Stimulated activated CD8-positive, alpha-beta memory T cell treated with anti-CD3 and anti-CD28 coated beads, Interleukin-4, amount 100 ng/mL, for 4 hours (primary cell): ENCODE measurements at places on chromosomes 12 and 14.

GRCh38 chr14:31449971-31450610 is 7.2 kb downstream of the DTD2 start:
- DNase-seq, result no peak

DNA sequence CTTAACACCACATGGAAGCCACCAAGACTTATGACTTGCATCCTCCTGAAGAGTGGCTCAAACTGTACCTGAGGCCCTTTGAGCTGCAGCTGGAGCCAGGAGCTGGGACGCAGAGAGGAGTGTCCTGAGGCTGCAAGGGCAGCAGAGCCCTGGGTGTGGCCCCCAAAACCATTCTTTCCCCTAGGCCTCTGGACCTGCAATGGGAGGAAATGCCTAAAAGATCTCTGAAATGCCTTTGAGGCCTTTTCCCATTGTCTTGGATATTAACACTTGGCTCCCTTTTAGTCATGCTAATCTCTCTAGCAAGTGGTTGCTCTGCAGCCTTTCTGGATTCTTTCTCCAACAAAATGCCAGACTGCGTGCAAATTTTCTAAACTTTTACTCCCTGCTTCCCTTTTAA is 156.1 kb downstream of the SLC38A4 start:
- no peak for DNase-seq

DNA sequence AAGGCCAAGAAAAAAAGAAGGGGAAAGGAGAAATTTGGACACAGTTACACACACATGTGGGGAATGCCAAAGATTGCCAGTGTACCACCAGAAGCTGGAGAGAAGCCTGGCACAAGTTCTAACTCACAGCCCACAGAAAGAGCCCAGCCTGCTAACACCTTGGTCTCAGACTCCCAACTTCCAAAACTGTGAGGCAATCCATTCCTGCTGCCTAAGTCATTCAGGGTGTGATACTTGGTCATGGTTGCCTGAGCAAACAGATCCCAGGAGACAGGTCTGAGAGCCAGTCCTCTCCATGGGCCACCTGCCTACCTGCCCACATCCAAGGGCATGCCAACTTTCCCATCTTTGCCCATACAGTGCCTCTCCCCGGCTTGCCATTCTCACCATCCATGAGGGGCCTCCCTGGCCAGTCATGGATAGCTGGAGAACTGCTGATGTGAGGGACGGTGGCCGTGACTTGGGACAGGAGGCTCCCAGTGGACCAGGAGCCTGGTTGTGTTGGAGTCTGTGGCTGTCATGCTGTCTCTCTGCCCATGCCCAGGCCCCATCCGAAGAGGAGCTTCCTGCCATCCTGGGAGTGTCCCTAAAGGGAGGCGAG is 198.0 kb upstream of the RTL1 start:
- DNase-seq, result no peak

DNA sequence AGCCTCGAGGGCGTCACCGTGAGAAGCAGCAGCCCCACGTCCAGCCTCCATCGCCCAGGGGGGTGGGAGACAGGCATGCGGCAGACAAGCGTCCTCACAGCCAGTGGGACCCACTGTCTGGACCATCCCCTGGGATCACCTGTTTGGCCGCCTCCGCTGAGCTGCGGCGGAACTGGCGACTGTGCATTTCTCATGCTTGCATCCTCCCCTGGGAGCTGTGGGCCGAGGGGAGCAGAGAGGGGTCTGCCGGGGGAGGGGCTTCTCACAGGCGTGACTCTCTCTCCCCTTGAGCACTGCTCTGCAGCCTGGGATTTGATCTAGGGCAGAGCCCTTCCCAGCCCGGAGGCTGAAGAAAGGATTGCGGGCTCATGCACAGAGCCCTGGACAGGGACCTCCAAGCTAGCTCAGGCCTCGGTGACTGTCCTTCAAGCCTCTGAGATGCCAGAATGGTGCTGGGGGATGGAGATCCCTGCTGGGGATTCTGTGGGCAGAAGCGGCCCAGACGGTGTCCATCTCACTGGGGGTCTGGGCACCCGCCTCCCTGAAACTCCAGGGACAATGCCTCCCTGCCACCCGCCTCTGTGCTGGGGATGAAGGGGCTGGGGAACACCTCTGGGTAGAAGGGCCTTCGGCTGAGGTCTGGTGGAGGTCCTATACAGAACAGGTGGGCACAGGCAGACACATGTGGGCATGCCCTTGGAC is 61.1 kb downstream of the PRIMA1 start:
- DNase-seq, result no peak

- no peak for DNase-seq
These were observed 27.8 kb downstream of the GPHB5 start for GRCh38 chr14:63290741-63291430.

DNA sequence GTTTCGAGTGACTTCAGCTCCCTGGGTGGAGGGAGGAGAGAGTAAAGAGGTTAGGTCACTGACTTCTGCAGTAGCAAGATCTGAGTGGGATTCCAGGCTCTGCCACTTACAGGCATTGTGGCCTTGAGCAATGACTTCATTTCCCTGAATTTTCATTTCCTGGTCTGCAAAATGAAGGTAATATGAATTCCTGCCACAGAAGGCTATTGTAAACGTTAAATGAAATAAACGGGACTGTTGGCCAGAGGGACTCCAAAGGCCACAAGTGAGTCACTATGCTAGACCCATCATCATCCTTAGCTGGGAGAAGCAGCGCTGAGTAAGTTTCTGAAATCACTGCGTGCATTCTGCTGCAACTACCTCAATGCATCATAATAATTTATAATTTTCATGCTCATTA is 807.8 kb downstream of the AACS start:
- DNase-seq, result no peak

DNA sequence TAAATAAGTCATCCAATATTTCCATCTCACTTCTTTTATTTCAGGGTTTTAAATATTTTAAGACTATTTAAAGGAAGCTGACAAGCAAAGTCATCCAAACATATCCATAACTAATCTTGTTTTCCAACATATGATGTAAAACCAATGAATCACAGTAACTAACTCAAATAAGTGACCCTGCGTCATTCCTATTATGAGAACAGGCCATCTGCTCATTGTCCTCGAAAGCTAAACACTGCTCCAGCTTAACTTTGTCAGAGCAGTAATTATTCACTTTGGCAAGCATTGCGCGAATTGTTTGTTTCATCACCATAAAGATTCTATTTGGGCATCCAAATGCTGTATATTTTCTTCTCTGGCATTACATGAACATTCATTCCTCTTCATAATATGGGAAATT is 99.1 kb downstream of the CAPZA3 start:
- DNase-seq, result no peak
